Type B pancreatic cell (in vitro differentiated cells): ENCODE measurements at places on chromosomes 1 and 21. TPM values are rescaled to one million over a fixed set of nuclear protein-coding genes. Genes with fewer than 3 reads are reported as not detected.
A peak's percentile ranks its signal among the peaks of the same experiment; 100 is the strongest.

DNA sequence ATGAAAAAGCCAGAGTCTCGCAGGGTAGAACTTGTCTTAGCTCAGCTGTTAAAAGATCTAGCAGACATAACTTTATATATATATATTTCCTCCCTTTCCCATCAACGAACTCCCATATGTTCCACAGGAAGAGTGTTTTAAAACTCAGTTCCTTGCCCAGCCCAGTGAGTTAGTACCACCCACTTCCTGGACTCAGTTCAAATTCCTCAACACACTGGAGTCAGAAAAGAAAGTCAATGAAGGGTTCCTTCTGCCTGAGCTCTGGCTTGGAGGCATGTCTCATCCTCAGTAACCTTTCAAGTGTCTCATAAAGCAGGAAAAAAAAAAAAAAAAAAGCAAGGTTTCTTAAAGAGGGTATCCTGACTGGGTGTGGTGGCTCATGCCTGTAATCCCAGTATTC is 15.6 kb downstream of the TPM3 start:
- H3K4me1 ChIP-seq: peaks cover 39% of the 10 kb centered on the region
- H3K27ac ChIP-seq: peak overlapping the region; percentile 13
- H3K27me3 ChIP-seq: no peaks in the 10 kb centered on the region
- peaks cover 38% of the 10 kb centered on the region for H3K36me3 ChIP-seq
- no peak for DNase-seq
- H3K4me3 ChIP-seq: no peak overlapping the region

GRCh38 chr1:156134716-156135435 is 18.5 kb upstream of the SEMA4A start:
- peak overlapping the region; percentile 56 for H3K27ac ChIP-seq
- H3K27me3 ChIP-seq: no peaks in the 10 kb centered on the region
- DNase-seq: no peak

- H3K4me3 ChIP-seq: no peak overlapping the region
- H3K27me3 ChIP-seq: no peaks in the 10 kb centered on the region
- no peak overlapping the region for H3K27ac ChIP-seq
- H3K4me1 ChIP-seq: peaks cover 9% of the 10 kb centered on the region
- DNase-seq: no peak
These were observed 104.0 kb downstream of the EIF4G3 start for GRCh38 chr1:21072721-21073120.

GRCh38 chr1:20248971-20249612 is 41.6 kb upstream of the VWA5B1 start:
- no peaks in the 10 kb centered on the region for H3K36me3 ChIP-seq
- H3K4me3 ChIP-seq: no peak overlapping the region
- peaks cover 22% of the 10 kb centered on the region for H3K27me3 ChIP-seq
- DNase-seq: no peak
- peaks cover 8% of the 10 kb centered on the region for H3K4me1 ChIP-seq

Gene SWT1
- total RNA-seq: 4.4 and 6.2 TPM in 2 replicates
